ENCODE measurements at places on chromosomes 12 and 14. TPM values are rescaled to one million over a fixed set of nuclear protein-coding genes. Genes with fewer than 3 reads are reported as not detected.

Gene HOXC13
- total RNA-seq = not detected

Gene BMAL2
- 11.8 TPM for total RNA-seq

Gene CDK2
- 125 TPM for total RNA-seq

Gene TBC1D30
- 0.17 TPM for total RNA-seq

Gene CHGA
- total RNA-seq = not detected

Gene RNASE2
- total RNA-seq = not detected

Gene RHEBL1
- 9.7 TPM for total RNA-seq

Gene SLC6A13
- 0.68 TPM for total RNA-seq

Gene HOXC12
- not detected for total RNA-seq

Gene STYK1
- total RNA-seq = 3.1 TPM

Gene WIF1
- not detected for total RNA-seq

Gene PTPRO
- total RNA-seq = 3.7 TPM

Gene WNT5B
- not detected for total RNA-seq

Gene NOVA1
- 0.40 TPM for total RNA-seq

Gene USP30
- 9.9 TPM for total RNA-seq

Gene LGMN
- total RNA-seq = 13.4 TPM

Gene NTF3
- total RNA-seq = not detected

Gene CEBPE
- 1.8 TPM for total RNA-seq

Gene APOF
- total RNA-seq = not detected

Gene CACNA2D4
- total RNA-seq = 8.0 TPM

Gene EFS
- not detected for total RNA-seq

Gene OTOGL
- not detected for total RNA-seq

Gene HCAR3
- not detected for total RNA-seq

Gene SLCO1B1
- total RNA-seq = not detected

Gene PLXNC1
- 44.3 TPM for total RNA-seq

Gene PLCZ1
- not detected for total RNA-seq

All from activated naive CD8-positive, alpha-beta T cell treated with anti-CD3 and anti-CD28 coated beads, Interleukin-2, amount 10 ng/mL, durations not matched to agents 7 days and 5 days (primary cell).